ENCODE measurements at places on chromosomes 7 and 10. TPM values are rescaled to one million over a fixed set of nuclear protein-coding genes. Genes with fewer than 3 reads are reported as not detected.

DNA sequence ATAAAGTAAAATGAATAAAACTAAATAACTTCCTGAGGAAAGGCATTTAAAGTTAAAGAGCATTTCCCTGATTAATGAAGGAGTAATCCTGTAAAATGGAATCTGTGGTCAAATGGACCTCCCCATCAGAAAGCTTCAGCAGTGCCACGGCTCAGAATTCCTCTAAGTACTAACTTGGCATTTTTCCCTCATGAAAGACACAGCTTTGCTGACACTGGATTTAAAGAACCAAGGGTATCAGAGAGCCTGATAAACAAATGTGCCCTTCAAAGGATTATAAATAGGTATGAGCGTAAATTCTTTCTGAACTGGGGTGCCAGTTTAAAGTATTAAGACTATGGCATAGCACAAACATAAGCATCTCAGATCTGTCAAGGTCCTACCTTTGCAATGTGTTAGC is 24.2 kb upstream of the RNF148 start:
- H3K36me3 ChIP-seq = no peaks in the 10 kb centered on the region
- no peaks in the 10 kb centered on the region for H3K27me3 ChIP-seq
- DNase-seq = no peak
- H3K27ac ChIP-seq = no peak overlapping the region
- H3K4me3 ChIP-seq = no peak overlapping the region

DNA sequence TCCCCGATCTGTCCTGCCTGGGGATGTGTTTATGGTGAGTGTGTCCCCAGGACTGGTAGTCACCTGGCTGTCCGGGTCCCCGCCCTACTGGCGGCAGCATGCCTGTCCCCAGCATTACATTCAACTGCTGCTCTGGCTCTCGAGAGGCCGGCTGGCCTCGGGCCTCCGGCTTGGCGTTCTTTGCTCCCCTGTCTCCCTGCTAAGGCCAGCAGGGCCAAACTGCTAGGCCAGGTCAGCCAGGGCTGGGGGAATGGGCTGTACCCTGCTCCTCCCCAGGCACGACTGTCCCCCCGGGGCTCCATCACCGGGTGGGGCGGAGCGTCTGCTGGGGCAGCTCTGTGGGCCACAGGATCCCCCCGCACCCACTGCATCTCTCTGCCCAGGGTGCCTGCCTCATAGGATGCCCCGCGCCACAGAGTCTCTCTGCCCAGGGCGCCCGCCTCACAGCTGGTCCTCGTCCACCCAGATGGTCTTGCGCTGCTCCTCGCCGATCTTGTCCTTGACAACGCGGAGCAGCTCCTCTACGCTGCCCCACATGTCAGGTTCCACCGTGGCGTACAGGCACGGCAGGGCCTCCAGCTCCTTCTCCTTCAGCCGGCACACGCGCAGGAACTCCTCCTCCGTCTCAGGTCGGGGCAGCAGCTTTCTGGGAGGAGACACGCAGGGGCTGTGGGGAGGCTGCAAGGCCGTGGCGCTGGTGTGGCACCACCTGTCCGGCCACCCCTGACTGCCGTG is 62.3 kb upstream of the GNA12 start:
- no peak overlapping the region for H3K27ac ChIP-seq
- peaks cover 5% of the 10 kb centered on the region for H3K4me1 ChIP-seq
- no peak overlapping the region for H3K4me3 ChIP-seq

GRCh38 chr7:93750986-93751385 is 139.6 kb downstream of the TFPI2 start:
- no peak for DNase-seq
- no peak overlapping the region for H3K27ac ChIP-seq
- no peaks in the 10 kb centered on the region for H3K4me1 ChIP-seq
- H3K4me3 ChIP-seq = no peak overlapping the region
- H3K36me3 ChIP-seq = no peaks in the 10 kb centered on the region

DNA sequence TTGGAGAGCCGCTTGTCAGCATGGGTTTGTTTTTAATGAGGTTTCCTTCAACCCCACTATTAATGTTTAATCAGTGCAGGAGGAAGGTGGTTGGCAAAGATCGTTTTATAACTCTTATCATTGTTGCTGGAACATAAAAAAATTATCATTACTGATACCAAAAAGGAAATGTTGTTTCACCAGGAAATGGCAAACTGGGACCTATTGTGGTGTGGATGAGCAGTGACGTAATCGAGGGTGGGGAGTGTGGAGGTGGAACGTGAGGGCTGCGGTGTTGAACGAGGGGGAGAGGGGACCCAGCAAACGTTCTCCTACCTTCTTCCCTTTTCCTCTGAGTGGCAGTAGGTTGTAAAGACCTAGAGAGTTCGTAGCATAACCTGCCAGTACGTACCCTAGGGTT is 71.9 kb upstream of the TOMM7 start:
- H3K27ac ChIP-seq = no peak overlapping the region
- no peak overlapping the region for H3K4me3 ChIP-seq
- H3K36me3 ChIP-seq = no peaks in the 10 kb centered on the region

- H3K36me3 ChIP-seq = no peaks in the 10 kb centered on the region
- H3K27ac ChIP-seq = no peak overlapping the region
- peaks cover 22% of the 10 kb centered on the region for H3K27me3 ChIP-seq
- no peak for DNase-seq
- H3K4me3 ChIP-seq = no peak overlapping the region
Observed at GRCh38 chr10:98470850-98471249, 24.1 kb upstream of the HPS1 start.

- H3K27me3 ChIP-seq = no peaks in the 10 kb centered on the region
- H3K27ac ChIP-seq = no peak overlapping the region
- DNase-seq = no peak
- H3K4me3 ChIP-seq = no peak overlapping the region
- no peaks in the 10 kb centered on the region for H3K4me1 ChIP-seq
Observed at GRCh38 chr7:24737281-24737680, 20.0 kb downstream of the GSDME start.

DNA sequence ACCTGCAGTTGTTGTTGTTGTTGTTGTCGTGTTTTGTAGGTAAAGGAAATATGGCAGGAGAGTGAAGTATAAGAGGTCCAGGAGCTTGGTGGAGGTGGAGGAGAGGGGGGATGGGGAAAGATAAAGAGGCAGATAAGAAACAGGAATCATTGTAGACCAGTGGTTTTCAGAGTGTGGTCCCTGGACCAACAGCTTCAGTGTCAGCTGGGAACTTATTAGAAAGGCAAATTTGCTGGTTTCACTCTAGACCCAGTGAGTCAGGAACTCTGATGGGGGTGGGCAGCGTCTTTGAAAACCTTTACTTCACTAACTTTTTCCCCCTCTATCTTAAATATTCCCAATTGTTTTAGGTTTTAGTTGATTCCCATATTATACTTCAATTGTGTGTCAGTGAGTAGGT is 241.5 kb downstream of the AUTS2 start:
- H3K27ac ChIP-seq = no peak overlapping the region
- DNase-seq = no peak
- peaks cover 55% of the 10 kb centered on the region for H3K4me1 ChIP-seq
- no peaks in the 10 kb centered on the region for H3K36me3 ChIP-seq
- H3K27me3 ChIP-seq = no peaks in the 10 kb centered on the region

GRCh38 chr7:22214000-22214399 is 143.0 kb downstream of the RAPGEF5 start:
- H3K27me3 ChIP-seq = no peaks in the 10 kb centered on the region

DNA sequence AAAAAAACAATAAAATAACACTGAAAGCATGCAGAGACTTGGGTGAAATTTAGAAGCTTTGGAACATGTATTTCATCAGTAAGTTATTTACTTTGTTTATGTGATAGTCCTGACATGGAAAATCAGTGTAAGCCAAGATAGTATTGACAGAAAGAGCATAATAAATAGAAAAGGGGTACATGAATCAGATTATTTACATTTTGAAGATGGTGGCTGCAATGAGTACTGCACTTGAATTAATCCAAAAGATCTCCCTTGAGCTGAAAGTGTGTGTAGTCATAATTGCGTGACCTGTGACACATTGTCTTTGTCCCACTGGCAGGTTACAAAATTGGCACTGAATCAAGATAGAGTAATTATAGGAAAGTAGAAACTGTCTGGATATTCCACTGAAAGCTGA is 562.9 kb downstream of the GFRA1 start:
- no peak overlapping the region for H3K27ac ChIP-seq
- peaks cover 5% of the 10 kb centered on the region for H3K4me1 ChIP-seq
- H3K36me3 ChIP-seq = no peaks in the 10 kb centered on the region
- no peaks in the 10 kb centered on the region for H3K27me3 ChIP-seq

- no peak for DNase-seq
- H3K27me3 ChIP-seq = no peaks in the 10 kb centered on the region
- no peak overlapping the region for H3K27ac ChIP-seq
- H3K4me3 ChIP-seq = no peak overlapping the region
- peaks cover 6% of the 10 kb centered on the region for H3K4me1 ChIP-seq
Observed at GRCh38 chr10:8369666-8370065, 315.2 kb downstream of the GATA3 start.

GRCh38 chr7:79692015-79692414 is 238.5 kb upstream of the MAGI2 start:
- no peaks in the 10 kb centered on the region for H3K27me3 ChIP-seq
- DNase-seq = no peak
- H3K27ac ChIP-seq = no peak overlapping the region
- H3K36me3 ChIP-seq = no peaks in the 10 kb centered on the region

DNA sequence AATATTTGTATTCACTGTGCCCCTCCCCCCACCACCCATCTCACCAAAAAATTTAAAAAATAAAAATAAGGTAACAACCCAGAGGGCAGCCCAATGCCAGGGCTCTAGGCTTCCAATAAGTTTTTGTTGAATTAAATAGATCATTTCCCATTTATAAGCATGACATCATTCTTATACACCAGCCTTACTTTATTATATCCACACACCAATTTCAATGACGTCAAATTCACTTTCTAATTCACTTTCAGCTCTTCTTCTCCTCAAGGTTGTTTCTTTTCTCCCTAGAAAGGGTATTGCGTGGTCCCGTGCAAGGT is 1.2 kb upstream of the DKK1 start:
- DNase-seq = no peak
- H3K27ac ChIP-seq = no peak overlapping the region
- H3K27me3 ChIP-seq = peaks cover 87% of the 10 kb centered on the region
- H3K4me3 ChIP-seq = peak overlapping the region; percentile 96
- peaks cover 15% of the 10 kb centered on the region for H3K4me1 ChIP-seq

DNA sequence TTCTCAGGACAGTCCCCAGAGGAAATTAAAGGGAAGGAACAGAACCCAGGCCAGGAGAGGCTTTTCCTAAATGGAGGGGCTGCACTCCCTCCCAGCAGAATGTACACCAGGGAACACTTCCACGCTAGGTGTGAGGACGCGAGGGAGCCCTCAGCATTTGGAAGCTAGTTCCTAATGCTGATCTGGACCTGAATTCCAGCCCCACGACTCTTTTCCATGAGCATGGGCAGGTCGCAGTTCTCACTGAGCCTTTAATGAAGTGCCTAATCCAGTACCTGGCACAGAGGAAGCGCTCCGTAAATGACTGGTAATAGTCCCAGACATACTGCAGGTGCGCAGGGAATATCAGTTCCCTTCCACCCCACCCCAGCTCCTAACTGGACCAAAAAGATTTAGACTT is 1.1 kb downstream of the ALOX5 start:
- H3K4me3 ChIP-seq = peak overlapping the region; percentile 74
- peaks cover 77% of the 10 kb centered on the region for H3K27me3 ChIP-seq
- DNase-seq = no peak
- H3K36me3 ChIP-seq = no peaks in the 10 kb centered on the region
- peaks cover 4% of the 10 kb centered on the region for H3K4me1 ChIP-seq

GRCh38 chr10:34298346-34298818 is 516.7 kb downstream of the PARD3 start:
- no peak overlapping the region for H3K27ac ChIP-seq
- no peaks in the 10 kb centered on the region for H3K27me3 ChIP-seq
- peaks cover 39% of the 10 kb centered on the region for H3K4me1 ChIP-seq
- DNase-seq = no peak

DNA sequence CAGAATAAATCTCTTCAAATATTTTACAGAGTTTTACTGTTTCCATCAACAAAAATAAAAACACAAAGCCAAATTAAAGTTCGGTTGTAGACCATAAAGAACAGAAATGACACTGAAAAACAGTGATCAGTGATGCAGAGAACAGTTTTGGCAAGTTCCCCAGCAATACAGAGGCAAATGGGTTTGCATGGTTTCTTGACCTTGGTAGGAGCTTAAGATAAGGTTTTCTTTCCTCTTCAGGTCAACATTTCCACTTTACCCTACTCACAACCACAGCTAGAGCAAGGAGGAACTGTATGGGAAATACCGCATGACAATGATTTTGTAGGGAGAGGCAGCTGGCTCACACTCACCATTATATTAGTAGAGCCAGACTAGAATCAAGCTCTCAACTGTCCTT is 199.5 kb downstream of the SH2D4B start:
- H3K27ac ChIP-seq = no peak overlapping the region
- H3K4me1 ChIP-seq = no peaks in the 10 kb centered on the region
- H3K27me3 ChIP-seq = no peaks in the 10 kb centered on the region
- H3K36me3 ChIP-seq = no peaks in the 10 kb centered on the region

DNA sequence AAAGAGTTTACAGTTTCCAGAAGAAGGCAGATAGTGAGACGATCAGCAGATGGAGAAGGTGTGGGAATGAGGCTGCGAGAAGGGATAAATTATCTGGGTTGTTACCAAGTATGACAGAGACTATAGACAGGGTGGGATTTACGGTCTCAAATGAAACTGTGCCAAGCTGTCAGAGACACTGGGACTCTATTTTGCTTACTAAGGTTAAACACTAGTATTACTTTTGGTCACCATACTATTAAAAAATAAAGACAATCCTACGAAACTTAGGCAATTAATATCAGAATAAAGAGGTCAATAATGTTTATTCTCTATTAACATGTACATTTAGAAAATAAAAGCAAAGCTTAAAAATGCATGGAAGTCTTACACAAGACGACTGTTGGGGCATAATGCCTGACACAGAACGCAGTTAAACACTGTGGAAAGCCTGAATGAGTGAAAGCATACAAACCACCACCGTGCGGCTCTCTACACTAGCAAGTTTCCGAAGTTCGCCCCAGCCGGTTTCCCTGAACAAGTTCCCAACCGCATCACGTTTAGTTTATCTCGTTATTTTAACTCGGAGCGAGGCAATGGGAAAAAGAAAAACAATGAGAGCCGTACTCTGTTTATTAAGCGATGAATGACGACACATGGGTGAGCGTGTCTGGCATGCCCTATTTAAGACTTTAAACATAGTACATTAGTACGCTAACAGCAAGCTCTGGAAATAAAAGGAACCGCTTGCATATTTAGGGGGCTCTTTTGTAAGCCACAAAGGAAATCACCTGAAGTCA is 909 bp upstream of the CC2D2B start:
- DNase-seq = no peak
- peak overlapping the region; percentile 92 for H3K4me3 ChIP-seq
- peak overlapping the region; percentile 87 for H3K27ac ChIP-seq
- H3K4me1 ChIP-seq = peaks cover 9% of the 10 kb centered on the region
- peaks cover 5% of the 10 kb centered on the region for H3K36me3 ChIP-seq
- H3K27me3 ChIP-seq = peaks cover 7% of the 10 kb centered on the region

GRCh38 chr7:137981668-137982067 is 20.2 kb downstream of the CREB3L2 start:
- no peaks in the 10 kb centered on the region for H3K27me3 ChIP-seq
- H3K36me3 ChIP-seq = peaks cover 54% of the 10 kb centered on the region
- H3K4me3 ChIP-seq = peak overlapping the region; percentile 63
- H3K27ac ChIP-seq = peak overlapping the region; percentile 94
- no peak for DNase-seq
- peaks cover 46% of the 10 kb centered on the region for H3K4me1 ChIP-seq

The IFIT1 gene
- 6.0 TPM for total RNA-seq

The ABLIM1 gene
- 77.7 TPM for total RNA-seq

The NKX1-2 gene
- 0.48 TPM for total RNA-seq

The MYPN gene
- total RNA-seq = 0.14 TPM

The UTF1 gene
- not detected for total RNA-seq

The SPAG6 gene
- total RNA-seq = 6.6 TPM

The RBP3 gene
- not detected for total RNA-seq

The EPHA1 gene
- 18.0 TPM for total RNA-seq

The ACTA2 gene
- total RNA-seq = 38.1 TPM

The C10orf67 gene
- total RNA-seq = 0.17 TPM

The GPR158 gene
- 3.6 TPM for total RNA-seq

The VAX1 gene
- total RNA-seq = 0.58 TPM
